SK-N-SH (cell line): ENCODE measurements at places on chromosomes 3 and 15.

DNA sequence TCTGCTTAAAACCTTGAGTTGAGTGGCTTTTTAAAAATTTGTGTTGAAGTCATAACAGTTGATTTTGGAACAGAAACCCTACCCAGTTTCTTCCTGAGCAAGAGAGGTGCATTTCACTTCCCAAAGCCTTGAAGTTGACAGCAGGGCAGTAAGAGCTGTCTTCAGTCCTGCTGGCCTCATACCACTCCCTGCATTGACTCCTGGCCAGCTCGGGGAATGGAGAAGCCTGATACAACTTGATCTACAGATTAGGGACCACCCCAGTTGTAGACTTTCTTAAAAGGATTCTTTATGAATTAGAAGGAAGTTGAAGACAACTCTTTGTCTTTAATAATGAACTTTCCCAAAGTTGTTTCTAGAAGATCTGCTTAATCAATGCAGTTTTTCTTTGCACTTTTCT is 90.6 kb upstream of the FLNB start:
- DNase-seq = no peak

DNA sequence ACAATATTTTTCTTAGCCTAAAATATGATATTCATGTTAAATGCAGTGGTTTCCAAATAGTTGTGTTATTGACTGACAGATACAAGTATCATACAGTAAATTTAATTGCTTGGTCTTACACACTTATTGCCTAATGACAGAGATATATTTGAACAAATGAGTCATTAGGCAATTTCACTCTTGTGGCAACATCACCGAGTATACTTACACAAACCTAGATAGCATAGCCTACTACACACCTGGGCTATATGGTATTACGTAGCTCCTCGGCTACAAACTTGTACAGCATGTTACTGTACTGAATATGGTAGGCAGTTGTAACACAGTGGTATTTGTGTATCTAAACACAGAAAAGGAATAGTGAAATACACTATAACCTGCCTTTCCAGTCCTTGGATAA is 50.3 kb downstream of the SERPINI1 start:
- DNase-seq = no peak

DNA sequence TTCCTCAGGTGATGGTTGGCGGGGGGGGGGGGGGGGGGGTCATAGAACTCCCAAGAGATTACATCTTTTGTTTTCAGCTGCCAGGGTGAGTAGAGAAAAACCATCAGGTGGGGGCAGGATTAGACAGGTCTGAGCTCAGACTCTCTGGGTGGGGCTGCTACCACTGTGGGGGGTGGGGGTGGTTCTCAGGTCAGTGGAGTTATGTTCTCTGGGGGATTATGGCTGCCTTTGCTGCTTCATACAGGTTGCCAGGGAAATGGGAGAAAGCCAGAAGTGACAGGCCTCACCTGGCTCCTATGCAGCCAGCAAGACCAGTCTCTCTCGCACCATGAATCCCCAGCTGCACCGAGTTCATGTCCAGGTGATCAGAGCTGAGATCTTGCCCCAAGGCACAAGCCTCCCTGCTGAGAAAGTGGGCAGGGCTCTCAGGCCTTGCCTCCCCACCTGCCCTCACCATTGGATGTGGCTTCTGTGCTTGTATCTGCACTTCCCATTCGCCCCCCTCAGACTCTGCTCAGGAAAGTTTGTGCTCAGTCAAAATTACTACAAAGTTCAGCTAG is 828.1 kb downstream of the MCTP2 start:
- DNase-seq = no peak

DNA sequence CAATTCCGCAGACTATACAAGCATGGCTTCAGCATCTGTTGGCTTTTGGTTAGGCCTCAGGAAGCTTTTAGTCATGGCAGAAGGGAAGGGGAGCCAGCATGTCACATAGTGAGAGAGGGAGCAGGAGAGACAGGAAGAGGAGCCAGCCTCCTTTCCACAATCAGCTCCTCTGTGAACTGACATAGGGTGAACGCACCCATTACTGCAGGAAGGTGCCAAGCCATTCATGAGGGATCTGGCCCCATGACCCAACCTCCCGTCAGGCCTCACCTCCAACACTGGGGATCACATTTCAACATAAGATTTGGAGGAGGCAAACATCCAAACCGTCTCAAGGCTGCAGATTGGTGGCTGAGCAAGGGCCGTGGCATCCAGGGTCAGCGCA is 106.3 kb downstream of the LRRK1 start:
- DNase-seq = no peak

DNA sequence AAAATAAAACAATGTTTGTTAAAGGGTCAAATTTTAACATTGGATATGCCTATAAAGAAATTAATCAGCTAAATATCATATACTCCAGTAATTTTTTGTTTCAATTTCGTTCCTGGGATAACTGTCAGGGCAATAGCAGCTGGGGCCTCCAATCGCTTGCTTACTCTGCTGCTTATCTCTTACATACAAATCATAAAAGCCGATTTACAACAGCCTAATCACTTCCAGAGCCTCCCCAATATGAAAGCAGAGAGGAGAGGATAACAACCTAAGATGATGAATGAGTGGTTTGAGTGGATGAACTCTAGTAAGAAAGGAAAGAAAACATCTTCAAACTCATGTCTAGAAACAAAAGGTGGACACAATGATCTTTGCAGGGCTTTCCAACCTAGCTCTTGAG is 80.7 kb upstream of the PSMD6 start:
- peak; percentile 71 for DNase-seq

DNA sequence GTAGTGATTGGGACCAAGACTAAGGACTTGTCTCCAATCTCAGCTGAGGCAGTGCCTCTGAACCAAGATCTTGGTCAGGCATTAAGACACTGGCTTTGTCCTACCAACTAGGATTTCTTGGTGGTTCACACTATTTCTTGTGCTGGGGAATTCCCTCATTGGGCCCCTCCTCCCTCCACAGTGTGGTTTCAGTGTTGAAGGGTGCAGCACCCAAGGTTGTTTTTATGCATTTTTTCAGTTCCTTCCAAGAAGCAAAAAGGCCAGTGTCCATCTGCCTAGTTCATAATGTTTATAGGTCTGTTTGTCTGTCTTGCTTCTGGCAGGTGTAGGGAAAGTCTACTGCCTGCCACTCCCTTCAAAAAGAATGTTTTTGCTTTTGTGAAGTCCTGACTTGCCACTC is 10.6 kb upstream of the ITPKA start:
- DNase-seq = no peak

GRCh38 chr15:75729326-75730069 is 16.9 kb upstream of the CSPG4 start:
- no peak for DNase-seq

GRCh38 chr15:68223171-68223570 is 6.4 kb downstream of the CLN6 start:
- no peak for DNase-seq

- no peak for DNase-seq
Observed at GRCh38 chr3:121626495-121626894, 33.3 kb downstream of the FBXO40 start.

- DNase-seq = no peak
Observed at GRCh38 chr3:188911026-188911850, 260.5 kb upstream of the TPRG1 start.

- DNase-seq = no peak
Observed at GRCh38 chr3:71300951-71301393, 282.6 kb downstream of the FOXP1 start.

- no peak for DNase-seq
Observed at GRCh38 chr3:60770532-60770931, 480.7 kb downstream of the FHIT start.

- no peak for DNase-seq
Observed at GRCh38 chr15:31318429-31318828, 8.2 kb upstream of the KLF13 start.

GRCh38 chr3:121749276-121750086 is at the start of gene GOLGB1:
Gene GOLGB1, minus strand, starts transcription at chr3:121749741. Its CDS starts 18,770 bp downstream, at chr3:121730971.
- peak; percentile 89 for DNase-seq

- no peak for DNase-seq
Observed at GRCh38 chr3:48278884-48279559, 38.1 kb downstream of the ZNF589 start.

GRCh38 chr3:65052101-65052500 is 364.3 kb upstream of the ADAMTS9 start:
- no peak for DNase-seq

DNA sequence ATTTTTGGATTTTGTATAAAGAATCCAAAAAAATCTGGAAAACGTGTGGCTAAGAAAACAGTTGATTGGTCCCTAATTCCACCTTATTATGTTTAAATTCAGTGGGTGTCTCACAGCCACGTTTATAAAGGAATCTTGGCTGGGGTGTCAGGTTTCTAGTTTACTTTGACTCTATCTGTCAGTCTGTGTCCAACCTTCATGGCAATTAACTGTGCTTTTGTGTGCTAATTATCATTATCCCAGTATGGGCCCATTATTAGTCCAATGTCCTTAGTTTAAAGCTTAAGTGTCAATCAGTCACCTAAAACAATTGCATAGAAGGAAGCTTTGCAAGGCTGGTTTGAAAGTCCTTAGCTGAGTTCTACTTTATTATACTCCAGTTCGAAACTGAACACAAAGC is 3.7 kb upstream of the CNTN4 start:
- no peak for DNase-seq
